COLO829 (cell line): ENCODE measurements at places on chromosomes 4 and X.

- no peak for DNase-seq
Measured at GRCh38 chr4:10590896-10591295, 93.7 kb downstream of the CLNK start.

GRCh38 chr4:90992213-90992612, 865.0 kb downstream of the CCSER1 start:
- no peak for DNase-seq

DNA sequence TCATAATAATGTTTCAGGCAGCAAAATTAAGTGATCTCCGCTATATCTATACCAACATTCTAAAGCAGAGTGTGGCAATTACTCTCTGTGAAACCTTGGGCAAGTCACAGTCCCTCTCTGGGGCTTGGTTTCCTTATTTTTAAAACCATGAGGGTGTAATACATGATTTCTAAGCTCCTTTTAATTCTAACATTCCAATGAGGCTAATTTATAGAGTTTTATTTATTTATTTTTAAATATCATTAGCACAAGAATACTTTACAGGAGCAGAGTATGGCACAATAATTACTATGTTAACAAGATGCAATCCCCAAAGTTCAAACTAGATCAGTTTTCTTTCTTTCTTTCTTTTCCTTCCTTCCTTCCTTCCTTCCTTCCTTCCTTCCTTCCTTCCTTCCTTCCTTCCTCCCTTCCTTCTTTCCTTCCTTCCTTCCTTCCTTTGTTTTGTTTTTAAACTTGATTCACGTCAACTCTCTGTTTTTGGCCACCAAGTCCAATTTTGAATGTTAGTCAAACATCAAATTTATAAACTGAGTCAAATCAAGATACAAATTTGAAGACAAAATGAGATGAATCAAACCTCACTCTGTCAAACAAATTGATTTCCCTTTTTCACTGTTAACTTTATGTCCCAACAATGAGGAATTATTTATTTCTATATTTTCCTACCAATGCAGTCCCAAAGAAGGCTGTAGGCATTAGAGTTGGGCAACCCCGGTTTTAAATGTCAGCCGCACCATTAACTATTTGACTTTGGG, 50.2 kb upstream of the GPR174 start:
- DNase-seq = no peak

GRCh38 chrX:9614016-9614415, 149.2 kb downstream of the TBL1X start:
- DNase-seq = no peak

DNA sequence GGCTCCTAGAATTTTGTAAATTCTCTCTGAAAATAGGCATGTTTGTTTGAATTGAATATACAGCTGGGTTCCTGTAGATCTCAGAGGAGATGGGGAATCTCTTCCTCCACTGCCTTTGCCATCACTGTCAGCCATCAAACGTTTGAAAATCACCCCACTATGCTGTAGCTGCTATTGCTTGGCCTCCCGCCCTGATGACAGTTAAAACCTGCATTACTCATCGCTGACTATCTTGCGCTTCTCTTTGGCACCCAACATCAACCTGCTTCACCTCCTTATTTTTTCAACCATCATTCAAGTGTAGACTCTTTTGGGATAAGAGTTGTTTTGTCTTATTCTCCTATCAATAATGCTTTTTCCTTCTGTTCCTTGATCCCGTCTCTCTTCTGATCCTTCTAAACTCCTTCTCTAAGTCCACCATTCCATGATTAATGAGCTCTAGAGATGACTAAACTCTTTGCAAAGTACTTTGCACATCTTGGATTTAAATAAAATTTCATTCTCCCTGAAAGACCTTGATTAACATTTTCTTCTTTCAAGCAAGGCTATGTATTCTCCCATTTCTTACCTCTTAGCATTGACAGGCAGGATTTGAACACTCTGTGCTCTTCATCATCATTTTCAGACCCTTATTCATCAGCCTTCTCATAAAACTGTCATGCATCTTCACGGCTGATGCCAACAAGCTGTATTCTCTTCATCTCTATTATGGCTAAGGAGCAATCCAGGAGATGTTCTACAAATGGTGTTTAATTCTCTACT, 133.0 kb downstream of the SNCA start:
- no peak for DNase-seq

- no peak for DNase-seq
Measured at GRCh38 chr4:124386648-124387047, 325.9 kb downstream of the ANKRD50 start.

- DNase-seq = peak; percentile 6
Measured at GRCh38 chr4:136742333-136742732, 790.0 kb downstream of the PCDH18 start.
